NCI-H510A treated with DMSO at 0.1 percent for 48 hours (cell line): ENCODE measurements at places on chromosomes 1 and 21.

DNA sequence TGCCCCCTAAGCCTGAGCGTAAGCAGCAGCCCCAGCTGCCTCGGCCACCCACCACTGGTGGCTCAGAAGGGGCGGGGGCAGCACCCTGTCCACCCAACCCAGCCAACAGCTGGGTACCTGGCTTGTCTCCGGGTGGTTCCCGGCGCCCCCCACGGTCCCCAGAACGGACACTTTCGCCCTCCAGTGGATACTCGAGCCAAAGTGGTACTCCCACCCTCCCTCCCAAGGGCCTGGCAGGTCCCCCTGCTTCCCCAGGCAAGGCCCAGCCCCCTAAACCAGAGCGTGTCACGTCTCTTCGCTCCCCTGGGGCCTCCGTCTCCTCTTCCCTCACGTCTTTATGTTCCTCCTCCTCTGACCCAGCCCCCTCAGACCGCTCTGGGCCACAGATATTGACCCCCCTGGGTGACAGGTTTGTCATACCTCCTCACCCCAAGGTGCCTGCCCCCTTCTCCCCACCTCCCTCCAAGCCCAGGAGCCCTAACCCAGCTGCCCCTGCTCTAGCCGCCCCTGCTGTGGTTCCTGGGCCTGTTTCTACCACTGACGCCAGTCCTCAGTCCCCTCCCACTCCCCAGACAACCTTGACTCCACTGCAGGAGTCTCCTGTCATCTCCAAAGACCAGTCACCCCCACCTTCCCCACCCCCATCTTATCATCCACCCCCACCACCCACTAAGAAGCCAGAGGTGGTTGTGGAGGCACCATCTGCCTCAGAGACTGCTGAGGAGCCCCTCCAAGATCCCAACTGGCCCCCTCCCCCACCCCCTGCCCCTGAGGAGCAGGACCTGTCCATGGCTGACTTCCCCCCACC lies 46.2 kb downstream of the YARS1 start:
- DNase-seq: no peak

DNA sequence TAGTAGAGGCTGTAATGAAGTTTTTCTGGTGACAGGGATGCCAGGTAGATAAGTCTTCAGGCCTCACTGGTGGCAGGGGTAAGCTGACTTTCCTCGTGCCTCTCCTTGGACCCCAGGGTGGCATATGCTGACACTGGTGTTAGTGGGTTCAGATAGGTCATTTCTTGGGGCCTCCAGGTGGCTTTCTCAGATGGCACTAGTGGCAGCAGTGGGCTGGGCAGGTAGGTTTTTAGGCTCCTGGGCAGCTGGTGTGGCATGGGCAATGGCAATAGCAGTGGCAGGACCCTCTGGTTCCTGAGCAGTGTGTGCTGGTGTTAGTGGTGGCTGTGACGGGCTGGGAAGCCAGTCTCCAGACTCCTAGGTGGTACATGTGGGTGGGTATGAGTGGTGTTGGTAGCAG lies 140.3 kb downstream of the PTBP2 start:
- DNase-seq: no peak

- DNase-seq: no peak
Observed at GRCh38 chr1:183029591-183030000, 6.4 kb downstream of the LAMC1 start.

DNA sequence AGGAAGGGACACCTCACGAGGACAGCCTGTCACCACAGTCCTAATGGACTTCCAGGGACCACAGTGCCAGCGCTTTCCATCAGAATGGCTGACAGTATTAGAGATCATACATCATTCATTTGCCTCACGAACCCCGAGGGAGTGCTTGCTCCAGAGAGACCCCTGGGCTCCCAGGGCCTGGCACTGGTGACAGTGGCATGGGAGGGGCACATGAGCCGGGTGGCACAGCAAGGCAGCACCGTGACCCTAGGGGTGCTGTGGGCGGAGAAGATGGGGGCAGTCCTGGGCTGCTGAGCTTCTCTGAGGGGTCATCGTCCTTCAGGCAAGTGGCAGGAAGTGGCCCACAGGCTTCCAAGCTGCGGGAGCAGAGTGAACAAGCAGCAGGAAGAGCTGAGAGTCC lies 16.4 kb upstream of the TSPEAR start:
- DNase-seq: no peak

- DNase-seq: no peak
Observed at GRCh38 chr1:203537806-203538464, 44.0 kb downstream of the OPTC start.

DNA sequence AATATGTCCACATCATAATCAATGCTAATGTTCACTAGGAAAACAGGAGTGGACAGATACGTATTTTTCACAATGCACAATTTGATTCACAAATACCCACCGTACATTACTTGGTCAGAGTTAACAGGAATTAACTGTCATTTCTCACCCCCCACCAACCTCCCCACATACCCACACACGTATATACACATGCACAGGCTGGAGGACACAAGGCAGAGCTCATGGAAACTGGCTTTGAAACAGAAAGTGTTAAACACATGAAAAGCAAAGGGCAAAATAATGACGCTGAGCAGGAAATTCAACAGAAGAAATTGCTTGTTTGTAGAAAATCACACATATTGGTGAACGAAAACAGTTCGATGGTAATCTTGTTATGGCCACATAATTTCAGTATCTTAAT lies 188.4 kb upstream of the DMRTA2 start:
- no peak for DNase-seq

GRCh38 chr1:88891951-88892340 lies 579 bp upstream of the GTF2B start:
- DNase-seq: peak; percentile 75

DNA sequence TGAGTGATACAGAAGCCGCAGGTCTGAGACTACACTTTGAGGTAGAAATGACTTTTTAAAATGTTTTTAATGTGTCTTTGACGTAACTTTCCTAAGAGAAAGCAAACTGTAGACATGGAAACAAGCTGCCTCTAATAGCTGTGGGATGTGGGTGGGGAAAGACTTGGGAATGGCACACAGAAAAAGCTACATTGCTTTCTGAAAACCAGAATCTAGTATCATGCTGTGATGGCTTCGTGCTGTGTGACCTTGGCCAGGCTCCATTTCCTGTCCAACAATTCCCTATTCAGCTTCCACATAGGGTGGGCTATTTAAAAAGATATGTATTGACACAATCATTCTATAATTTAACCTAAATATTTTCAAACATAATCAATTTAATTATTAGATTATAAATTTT lies 909.1 kb downstream of the NCAM2 start:
- no peak for DNase-seq

- no peak for DNase-seq
Observed at GRCh38 chr1:199660071-199660470, 367.4 kb upstream of the NR5A2 start.

GRCh38 chr1:56795870-56796269 lies 23.3 kb downstream of the FYB2 start:
- DNase-seq: no peak

GRCh38 chr1:48019714-48020315 lies 22.6 kb upstream of the TRABD2B start:
- DNase-seq: no peak

- no peak for DNase-seq
Observed at GRCh38 chr1:42955311-42956063, 3.2 kb downstream of the SLC2A1 start.

- DNase-seq: no peak
Observed at GRCh38 chr1:174469687-174470086, 21.9 kb downstream of the GPR52 start.

DNA sequence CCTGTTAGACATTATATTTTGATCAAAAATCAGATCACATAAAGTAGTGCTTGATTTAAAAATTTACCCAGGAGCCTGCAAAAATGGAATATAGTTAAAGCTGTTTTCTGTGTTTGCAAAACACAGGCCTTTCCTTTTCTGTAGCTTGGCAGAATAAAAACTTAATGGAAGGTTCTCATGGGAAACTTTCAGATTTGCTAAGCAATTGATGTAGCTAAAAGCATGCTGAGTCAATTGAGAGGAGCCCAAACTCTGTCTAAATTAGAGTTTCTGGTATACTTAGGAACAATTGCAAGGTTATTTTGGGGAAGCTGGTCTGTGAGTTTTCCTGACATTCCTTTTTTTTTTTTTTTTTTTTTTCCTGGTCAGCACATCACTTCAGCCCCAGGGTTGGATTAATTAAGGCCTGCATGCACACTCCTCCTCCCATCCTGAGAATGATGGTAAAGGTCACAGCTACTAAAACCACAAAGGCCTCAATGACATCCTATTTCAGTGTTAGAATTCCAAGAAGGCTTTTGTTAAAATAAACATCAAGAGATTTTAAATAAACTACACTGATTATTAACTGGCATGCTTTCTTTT lies 608.7 kb downstream of the PLPP3 start:
- no peak for DNase-seq

GRCh38 chr1:198443365-198444233 lies 96.9 kb downstream of the ATP6V1G3 start:
- DNase-seq: no peak

GRCh38 chr21:34890724-34891612 lies 158.1 kb downstream of the RUNX1 start:
- peak; percentile 25 for DNase-seq

DNA sequence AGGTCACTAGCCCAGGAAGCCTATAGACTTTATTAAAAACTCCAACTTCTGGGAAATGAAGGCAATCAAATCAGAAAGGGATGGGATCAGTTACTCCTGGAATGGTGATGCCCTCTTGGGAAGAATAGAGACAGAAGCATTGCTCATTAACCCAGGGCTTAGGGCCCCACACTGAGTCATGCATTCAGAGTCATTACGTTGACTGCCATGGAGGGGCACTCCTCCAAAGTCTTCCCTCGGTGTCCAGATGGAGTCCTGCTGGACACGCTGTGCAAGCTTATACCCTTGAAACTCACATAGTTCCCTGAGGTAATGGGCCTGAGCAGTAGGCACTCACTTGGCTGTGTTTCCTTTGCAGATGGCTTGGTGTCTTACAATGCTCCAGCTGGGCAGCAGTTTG lies 35.2 kb upstream of the HSD17B7 start:
- DNase-seq: no peak

DNA sequence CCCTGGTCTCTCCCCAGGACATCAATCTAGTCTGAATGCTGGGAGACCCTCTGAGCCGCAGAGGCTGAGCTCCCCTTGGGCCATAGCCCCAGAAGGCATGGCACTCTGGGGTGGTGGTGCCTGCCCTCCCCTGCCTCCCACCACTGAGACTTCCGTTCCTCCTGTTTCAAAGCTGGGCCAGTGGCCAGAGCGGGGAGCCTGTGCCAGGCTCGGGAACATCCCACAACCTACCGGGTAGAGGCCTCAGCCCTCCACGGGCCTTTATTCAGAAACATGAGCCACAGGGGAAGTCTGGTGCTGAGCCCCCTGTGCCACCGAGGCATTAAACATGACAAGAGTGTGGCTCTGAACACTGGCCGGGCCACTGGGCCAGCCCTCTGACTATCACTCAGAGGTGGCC lies 8.1 kb downstream of the CCDC24 start:
- DNase-seq: no peak

- no peak for DNase-seq
Observed at GRCh38 chr21:18985584-18985983, 582.0 kb upstream of the TMPRSS15 start.

DNA sequence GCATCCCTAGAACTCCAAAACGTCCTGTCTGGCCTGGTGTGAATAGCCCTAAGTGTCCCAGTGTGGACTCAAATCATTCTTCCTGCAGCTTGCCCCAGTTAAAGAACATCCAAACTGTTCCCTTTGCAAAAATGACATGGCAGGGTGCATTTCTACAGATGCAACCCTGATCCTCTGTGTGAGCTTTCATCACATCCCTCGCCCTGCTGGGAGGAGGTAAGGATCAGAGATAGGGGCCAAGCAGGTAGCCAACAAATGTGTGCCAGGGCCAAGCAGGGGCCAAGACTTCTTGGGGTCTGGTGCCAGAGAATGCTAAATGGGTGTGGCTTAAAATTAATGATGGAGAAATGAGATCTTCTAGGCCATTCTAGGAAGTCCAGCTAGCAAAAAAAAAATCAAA lies 27.1 kb upstream of the MPZL1 start:
- no peak for DNase-seq

GRCh38 chr1:7970246-7970645 lies 8.7 kb downstream of the PARK7 start:
- DNase-seq: no peak

GRCh38 chr1:78491451-78492071 lies 787 bp downstream of the PTGFR start:
- peak; percentile 57 for DNase-seq

GRCh38 chr21:33608559-33608958 lies 20.1 kb upstream of the DONSON start:
- DNase-seq: no peak

DNA sequence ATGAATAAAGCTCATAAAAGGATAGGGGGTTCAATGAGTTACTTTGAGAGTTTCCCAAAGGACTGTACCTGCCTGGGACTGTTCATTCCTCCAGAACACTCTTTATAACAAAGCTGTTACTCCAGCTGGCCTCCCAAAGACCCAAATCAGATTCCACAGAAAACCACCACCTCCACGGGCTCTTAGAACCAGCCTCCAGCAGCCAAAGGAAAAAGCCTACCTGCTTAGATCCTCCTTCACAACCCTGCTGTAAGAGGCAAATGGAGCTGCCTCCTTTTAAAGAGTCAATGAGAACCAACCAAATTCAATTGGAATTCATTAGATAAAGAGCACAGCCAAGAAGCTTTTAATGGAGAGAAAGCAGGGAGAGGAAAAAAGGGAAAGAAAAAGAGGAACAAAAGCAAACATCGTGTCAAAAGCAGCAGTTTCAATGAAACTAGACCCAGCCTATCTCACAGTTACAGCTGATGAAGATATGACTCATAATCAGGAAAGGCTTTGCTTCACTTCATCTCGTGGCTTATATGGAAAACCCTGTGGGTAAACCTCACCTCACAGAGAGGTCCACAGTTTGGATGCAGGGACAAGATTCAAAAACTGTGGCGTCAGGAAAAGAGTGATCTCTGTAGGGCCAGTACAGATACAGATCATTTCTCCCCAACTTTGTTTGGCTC lies 27.8 kb upstream of the FMO4 start:
- DNase-seq: no peak

GRCh38 chr1:25356441-25356840 lies 18.3 kb downstream of the TMEM50A start:
- DNase-seq: no peak

DNA sequence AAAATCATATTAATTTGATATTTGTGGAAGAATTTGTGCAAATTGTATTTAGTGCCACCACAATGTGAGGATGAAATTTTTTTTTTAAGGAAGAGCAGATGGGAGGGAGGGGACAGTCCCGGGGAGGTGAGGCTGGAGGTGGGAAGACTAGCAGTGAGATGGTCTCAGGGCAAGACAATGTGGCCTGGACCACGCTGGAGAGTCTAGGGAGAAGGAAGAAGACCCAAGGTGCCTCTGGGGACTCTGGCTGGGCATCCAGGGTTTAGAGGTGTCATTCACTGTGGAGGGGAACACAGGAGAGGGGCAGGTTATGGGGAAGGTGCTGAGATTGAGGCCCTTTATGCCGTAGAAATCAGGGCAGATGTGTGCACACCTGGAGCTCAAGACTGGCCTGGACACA lies 10.3 kb upstream of the THEMIS2 start:
- no peak for DNase-seq

- no peak for DNase-seq
Observed at GRCh38 chr1:42841440-42842147, 4.8 kb upstream of the ZNF691 start.

DNA sequence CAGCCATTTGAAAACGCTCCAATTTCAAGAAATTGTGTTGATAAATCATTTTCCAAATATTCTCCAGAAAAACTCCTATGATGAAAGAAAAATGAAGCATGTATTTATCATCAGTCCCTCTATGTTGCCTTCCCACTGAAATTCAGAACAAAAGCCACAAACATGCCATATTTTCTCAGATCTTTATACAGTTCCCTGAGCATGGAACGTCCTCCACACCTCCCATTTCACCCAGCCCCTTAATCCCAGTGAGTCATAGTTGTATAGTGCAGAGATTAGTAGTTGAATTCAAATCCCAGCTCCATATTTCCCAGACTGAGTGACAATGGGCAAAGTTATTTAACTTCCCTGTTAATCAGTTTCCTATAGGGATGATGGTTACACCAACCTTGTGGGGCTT lies 20.6 kb upstream of the NPL start:
- no peak for DNase-seq
